ENCODE measurements at places on chromosomes 16 and 17.

- DNase-seq = no peak
Measured at GRCh38 chr16:79151-80054, 1.4 kb downstream of the MPG start.

DNA sequence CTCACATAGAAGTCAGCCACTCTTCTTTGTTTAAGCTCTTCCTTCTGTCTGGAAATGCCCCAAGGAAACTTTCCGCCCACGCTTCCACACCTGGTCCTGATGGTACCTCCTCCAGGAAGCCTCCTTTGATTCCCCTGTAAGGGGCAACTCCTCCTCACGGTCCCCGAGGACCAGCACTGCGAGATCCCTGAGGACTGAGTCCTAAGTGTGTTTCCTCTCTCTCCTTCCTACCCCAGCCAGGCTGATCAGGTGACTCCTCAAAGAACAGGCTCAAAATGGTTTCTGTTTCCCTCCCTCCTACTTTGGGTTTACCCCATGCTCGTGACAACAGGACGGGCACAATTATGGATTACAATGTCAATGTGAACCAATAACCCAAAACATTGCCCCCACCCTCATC is 63.0 kb upstream of the MED9 start:
- no peak for DNase-seq

DNA sequence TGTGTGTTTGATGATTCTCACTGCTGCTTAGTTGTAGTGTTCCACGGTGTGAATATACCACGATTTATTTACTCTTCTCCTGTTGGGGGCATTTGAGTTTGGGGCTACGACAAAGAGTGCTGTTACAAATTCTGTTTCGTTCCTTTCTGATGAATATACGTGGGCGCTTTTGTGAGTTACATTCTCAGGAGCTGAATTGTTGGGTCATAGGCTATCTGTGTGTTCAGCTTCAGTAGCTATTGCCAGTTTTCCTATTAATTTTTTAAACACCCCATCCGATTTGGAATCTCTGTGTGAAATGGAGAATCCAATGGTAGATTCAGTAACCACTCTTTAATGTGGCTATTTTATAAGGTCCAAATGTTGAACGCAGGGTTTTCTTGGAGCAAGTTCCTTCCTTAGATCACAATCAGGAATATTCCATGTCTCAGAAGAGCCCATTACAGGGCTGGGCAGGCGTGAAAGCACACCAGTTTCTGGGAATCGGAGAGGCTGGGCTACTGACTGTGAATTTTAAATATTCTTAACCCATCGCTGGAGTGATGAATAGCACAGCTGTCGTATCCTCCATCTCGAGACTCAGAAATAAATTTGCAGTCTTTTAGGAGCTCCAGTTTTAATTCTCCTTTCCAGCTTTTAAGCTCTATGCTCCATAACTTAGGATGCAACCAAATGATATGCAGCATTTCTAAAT is 115.9 kb downstream of the PITPNC1 start:
- DNase-seq = no peak

DNA sequence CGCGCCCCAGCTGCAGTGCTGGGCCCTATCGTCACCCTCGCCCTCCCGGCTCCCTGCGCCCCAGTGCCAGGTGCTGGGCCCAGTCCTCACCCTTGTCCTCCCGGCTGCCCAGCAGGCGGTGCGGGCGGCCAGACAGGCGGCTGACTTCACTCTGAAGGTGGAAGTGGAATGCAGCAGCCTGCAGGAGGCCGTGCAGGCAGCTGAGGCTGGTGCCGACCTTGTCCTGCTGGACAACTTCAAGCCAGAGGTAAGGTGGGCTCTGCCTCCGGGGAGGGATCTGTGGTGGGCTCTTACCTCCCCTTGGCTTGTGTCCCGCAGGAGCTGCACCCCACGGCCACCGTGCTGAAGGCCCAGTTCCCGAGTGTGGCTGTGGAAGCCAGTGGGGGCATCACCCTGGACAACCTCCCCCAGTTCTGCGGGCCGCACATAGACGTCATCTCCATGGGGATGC is 17.9 kb downstream of the QPRT start:
- DNase-seq = no peak

- DNase-seq = no peak
Measured at GRCh38 chr17:55416000-55416399, 5.6 kb downstream of the MMD start.
